Breast epithelium (tissue), 4 donors: ENCODE measurements at places on chromosomes 6 and 20.

DNA sequence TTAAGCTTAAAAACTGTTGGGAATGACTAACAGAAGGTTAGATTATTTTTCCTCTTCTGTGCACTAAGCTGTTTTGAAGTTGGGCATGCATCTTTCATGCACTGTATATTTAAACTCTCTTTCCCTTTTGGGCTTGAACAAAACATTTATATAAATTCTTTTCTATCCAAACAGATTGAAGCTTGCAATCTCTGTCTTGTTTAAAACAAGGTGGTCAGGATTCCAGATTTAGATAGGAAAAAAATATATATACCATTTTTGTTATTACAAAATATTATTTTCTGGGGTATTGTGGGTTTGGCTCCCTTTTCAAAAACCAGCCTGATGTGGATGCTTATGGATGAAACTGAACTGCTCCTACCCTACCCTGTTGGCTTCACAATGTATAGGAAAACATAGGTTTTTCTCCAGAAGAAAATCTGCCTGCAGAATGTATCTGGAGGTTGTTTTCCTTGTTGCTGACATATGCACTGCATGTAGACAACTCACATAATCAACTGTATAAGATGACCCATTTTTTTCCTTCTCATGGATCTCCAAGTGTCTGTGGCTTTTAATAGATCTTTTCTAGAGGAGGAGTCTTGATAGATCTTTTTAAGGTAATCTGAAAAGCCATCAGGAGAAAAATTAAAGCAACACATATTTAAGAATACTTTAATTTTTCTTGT is 146.3 kb downstream of the PRL start:
- H3K4me1 ChIP-seq = no peaks in the 10 kb centered on the region
- H3K27ac ChIP-seq = no peak overlapping the region
- no peak for DNase-seq
- H3K27me3 ChIP-seq = no peaks in the 10 kb centered on the region

GRCh38 chr20:61964675-61965605 is 100.7 kb downstream of the TAF4 start:
- no peaks in the 10 kb centered on the region for H3K4me1 ChIP-seq
- DNase-seq = no peak
- no peaks in the 10 kb centered on the region for H3K36me3 ChIP-seq
- no peak overlapping the region for H3K27ac ChIP-seq

DNA sequence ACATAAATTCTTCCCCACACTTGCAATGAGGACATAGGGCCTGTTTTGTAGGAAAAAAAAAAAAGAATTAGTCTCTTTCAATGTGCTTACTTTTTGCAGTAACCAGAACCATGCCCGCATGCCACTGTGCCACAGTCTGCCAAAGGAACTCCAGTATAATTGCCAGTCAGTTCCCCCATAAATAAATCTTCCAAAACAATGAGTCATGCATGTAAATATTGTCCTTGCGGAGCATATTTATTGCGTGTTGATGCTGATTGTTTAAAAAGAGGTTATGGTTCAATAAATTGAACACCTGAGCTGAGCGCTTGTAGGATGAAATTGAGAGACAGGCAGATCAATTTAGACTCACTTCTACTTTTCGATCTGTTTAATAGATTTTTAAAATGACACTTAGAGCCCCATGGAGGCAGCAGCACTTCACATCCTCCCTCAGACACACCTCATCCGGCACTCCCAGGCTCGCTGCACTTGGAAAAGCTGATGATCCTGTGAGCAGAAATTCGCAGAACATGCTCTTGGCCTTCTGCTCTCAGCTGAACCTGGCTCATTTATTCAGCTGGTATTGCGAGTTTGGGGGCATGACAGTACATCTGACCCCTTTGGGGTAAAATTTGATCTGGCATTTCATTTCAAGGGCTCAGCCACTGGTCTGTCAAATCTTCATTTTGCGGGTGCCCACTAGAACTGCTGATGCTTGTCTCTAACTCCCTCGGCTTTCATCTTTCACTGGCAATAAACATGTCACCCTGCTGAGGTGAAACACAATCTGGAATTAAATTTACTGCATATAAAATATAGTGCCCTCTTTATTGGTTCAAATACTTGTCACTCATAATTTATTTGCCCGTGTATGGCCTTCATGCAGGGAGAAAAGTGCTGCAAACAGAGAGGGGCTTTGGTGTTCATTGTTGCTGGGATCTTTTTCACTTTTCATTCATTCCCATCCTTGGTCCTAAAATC is 371.1 kb upstream of the POU3F2 start:
- no peaks in the 10 kb centered on the region for H3K36me3 ChIP-seq
- no peaks in the 10 kb centered on the region for H3K4me1 ChIP-seq
- H3K27ac ChIP-seq = no peak overlapping the region
- H3K27me3 ChIP-seq = no peaks in the 10 kb centered on the region

DNA sequence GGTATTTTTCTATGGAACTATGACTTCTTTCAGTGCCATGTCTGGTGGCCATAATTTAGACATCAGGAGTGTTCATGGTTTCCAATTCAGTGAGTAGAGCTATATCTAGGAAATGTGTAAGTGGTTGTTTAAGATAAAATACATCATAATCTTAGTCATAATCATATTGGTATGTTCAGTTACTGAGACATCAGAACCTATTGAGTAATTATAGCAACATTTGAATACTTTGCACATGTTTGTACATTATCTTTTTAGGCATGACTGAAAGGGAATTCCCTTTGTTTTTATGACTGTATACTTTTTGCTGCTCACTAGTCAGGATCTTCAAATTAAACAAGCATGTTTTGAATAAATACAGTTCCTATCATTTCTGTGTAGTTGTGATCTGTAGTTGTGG is 64.0 kb downstream of the STXBP5 start:
- no peaks in the 10 kb centered on the region for H3K4me1 ChIP-seq
- H3K27me3 ChIP-seq = no peaks in the 10 kb centered on the region
- H3K4me3 ChIP-seq = no peak overlapping the region
- no peak for DNase-seq

DNA sequence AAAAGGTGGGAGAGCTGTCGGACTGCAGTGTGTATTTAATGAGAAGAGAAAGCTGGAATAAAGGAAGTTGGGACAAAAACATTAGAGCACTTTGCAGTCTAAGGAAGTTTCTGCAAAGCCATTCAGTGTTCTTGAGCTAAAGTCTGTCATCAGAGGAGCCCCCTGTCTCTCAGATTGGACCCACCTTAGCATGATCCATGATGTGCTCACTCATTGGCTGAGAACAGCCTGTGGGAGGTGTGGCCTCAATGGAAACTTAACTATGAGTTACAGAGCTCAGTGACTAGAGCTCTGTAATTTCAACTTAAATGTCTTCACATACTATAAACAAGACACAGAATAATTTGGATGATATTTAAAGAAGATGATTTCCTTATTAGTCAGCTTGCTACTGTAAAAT is 437.0 kb downstream of the BTBD3 start:
- no peaks in the 10 kb centered on the region for H3K36me3 ChIP-seq
- no peaks in the 10 kb centered on the region for H3K4me1 ChIP-seq
- DNase-seq = no peak

DNA sequence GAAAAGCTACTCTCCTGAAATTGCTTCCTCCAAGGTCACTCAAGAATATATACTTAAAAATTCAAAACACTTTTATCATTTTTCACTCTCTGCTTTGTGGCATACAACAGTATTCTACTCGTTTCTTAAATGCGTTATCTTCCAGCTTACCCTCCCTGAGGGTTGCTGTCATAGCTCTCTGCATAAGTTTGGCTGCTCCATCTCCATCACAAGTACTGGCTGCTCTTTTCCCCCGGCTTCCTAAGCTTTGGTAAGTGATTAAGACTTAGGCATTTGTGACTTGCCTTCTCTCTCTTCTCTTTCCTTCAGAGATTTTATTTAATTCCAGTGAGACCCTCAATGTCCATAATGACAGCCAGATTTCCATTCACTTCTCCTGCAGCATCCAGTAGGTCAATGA is 128.3 kb downstream of the NKAIN2 start:
- no peak for DNase-seq
- no peak overlapping the region for H3K27ac ChIP-seq
- H3K36me3 ChIP-seq = no peaks in the 10 kb centered on the region

DNA sequence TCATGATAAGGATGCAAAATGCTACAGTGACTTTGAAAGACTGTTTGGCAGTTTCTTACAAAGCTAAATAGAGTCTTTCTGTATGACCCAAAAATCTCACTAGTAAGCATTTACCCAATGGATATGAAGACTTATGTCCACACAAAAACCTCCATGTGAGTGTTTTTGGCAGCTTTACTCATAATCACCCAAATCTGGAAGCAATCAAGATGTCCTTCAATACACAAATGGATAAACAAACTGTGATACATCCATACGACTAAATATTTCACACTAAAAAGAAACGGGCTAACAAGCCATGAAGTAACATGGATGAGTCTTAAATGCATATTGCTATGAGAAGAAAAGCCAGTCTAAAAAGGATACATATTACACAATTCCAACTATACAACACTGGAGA is 117.2 kb downstream of the PDE10A start:
- H3K36me3 ChIP-seq = peaks cover 4% of the 10 kb centered on the region
- no peak overlapping the region for H3K27ac ChIP-seq
- no peak overlapping the region for H3K4me3 ChIP-seq
- H3K27me3 ChIP-seq = no peaks in the 10 kb centered on the region
- H3K4me1 ChIP-seq = no peaks in the 10 kb centered on the region

- no peak overlapping the region for H3K27ac ChIP-seq
- no peak for DNase-seq
- no peaks in the 10 kb centered on the region for H3K4me1 ChIP-seq
- H3K36me3 ChIP-seq = no peaks in the 10 kb centered on the region
- H3K27me3 ChIP-seq = no peaks in the 10 kb centered on the region
These were observed 163.3 kb downstream of the CD83 start for GRCh38 chr6:14280766-14281293.

- H3K27me3 ChIP-seq = no peaks in the 10 kb centered on the region
- no peak overlapping the region for H3K27ac ChIP-seq
- H3K4me3 ChIP-seq = no peak overlapping the region
- no peaks in the 10 kb centered on the region for H3K36me3 ChIP-seq
- H3K4me1 ChIP-seq = no peaks in the 10 kb centered on the region
- DNase-seq = no peak
These were observed 625.9 kb upstream of the EPHA7 start for GRCh38 chr6:94045099-94045829.

DNA sequence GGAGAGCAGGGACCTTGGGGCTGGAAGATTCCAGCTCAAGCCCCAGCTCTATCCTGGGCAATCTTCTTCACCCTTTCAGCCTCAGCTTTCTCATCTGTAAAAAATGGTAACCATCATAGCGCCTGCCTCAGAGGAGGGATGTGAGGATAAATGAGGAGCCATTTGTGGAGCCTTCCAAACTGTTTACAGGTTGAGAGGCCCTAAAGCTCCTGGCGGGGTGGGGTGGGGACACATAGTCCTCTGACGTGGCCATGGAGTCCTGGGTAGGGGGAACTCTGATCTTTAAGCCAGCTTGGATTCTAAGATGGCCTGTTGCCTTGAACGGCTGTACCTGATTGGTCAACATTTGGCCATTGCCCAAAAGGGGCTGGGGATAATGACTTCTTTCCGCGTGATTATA is 111.1 kb downstream of the TOX2 start:
- H3K36me3 ChIP-seq = no peaks in the 10 kb centered on the region
- H3K4me1 ChIP-seq = no peaks in the 10 kb centered on the region
- DNase-seq = no peak
- H3K27me3 ChIP-seq = peaks cover 5% of the 10 kb centered on the region

DNA sequence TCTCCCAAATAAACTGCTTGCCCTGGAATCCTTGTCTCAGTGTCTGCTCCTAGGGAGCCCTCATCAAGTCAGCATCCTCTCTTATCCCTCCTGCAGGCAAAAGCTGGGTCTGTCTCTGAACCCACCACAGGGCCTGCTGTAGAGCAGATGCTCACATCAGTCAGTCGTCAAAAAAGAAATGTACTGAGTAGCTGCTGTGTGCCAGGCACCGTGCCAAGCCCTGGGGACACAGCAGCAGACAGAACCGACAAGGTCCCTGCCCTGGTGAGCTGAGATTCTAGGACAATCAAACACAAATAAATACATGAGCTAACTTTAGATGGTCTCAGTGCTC is 68.5 kb downstream of the EYA2 start:
- peak overlapping the region; percentile 85 for H3K27ac ChIP-seq
- H3K4me3 ChIP-seq = no peak overlapping the region
- no peaks in the 10 kb centered on the region for H3K27me3 ChIP-seq
- H3K36me3 ChIP-seq = no peaks in the 10 kb centered on the region
- peaks cover 8% of the 10 kb centered on the region for H3K4me1 ChIP-seq

GRCh38 chr20:48877304-48877703 is 44.2 kb upstream of the ARFGEF2 start:
- H3K4me1 ChIP-seq = no peaks in the 10 kb centered on the region
- no peak overlapping the region for H3K4me3 ChIP-seq
- DNase-seq = no peak

GRCh38 chr20:58994390-58995159 is 12.5 kb downstream of the CTSZ start:
- no peak overlapping the region for H3K4me3 ChIP-seq
- peaks cover 25% of the 10 kb centered on the region for H3K36me3 ChIP-seq
- no peaks in the 10 kb centered on the region for H3K4me1 ChIP-seq
- no peak overlapping the region for H3K27ac ChIP-seq
- no peaks in the 10 kb centered on the region for H3K27me3 ChIP-seq

DNA sequence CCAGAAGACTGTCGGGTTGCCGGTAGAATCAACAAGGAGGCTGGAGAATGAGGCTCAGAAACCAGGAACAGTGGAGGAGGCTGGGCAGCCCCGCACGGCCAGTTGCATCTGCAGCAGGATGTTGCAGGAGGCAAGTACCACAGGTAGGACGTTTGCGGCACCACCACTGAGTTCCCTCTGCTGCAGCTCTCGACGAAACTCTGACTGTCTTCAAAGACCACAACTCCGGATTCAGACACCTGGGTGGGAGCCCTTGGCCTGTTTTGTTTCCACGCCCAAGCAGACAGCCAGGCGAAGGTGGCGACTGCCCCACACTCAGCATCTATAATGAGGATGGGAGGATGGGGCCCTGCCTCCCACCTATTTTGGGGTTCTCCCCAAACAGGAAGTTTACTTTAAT is 218.2 kb downstream of the ZDHHC14 start:
- H3K27ac ChIP-seq = no peak overlapping the region
- H3K4me1 ChIP-seq = no peaks in the 10 kb centered on the region
- no peaks in the 10 kb centered on the region for H3K36me3 ChIP-seq
- H3K27me3 ChIP-seq = no peaks in the 10 kb centered on the region

DNA sequence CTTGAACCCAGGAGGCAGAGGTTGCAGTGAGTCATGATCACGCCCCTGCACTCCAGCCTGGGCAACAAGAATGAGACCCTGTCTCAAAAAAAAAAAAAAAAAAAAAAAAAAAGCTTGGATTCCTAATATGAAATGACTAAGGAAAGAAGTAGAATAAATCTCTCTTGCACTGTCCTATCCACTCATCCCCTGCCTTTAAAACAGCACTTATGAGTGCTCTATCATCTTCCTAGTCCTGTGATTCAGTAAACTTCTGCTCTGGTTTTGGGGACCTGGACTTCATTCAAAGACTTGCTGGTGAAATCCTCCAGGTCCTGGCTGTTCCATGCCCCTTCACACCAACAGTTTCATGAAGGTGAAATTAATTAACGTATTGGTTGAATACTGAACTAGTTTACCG is 29.6 kb downstream of the TNFAIP3 start:
- no peaks in the 10 kb centered on the region for H3K27me3 ChIP-seq
- no peak overlapping the region for H3K4me3 ChIP-seq
- DNase-seq = no peak

- H3K36me3 ChIP-seq = no peaks in the 10 kb centered on the region
- H3K4me3 ChIP-seq = no peak overlapping the region
- H3K27ac ChIP-seq = peak overlapping the region; percentile 80
- DNase-seq = no peak
- no peaks in the 10 kb centered on the region for H3K4me1 ChIP-seq
- H3K27me3 ChIP-seq = no peaks in the 10 kb centered on the region
These were observed 13.4 kb downstream of the CST3 start for GRCh38 chr20:23624324-23624691.

- no peak for DNase-seq
- H3K4me1 ChIP-seq = no peaks in the 10 kb centered on the region
- no peak overlapping the region for H3K27ac ChIP-seq
- no peak overlapping the region for H3K4me3 ChIP-seq
- H3K27me3 ChIP-seq = no peaks in the 10 kb centered on the region
These were observed 36.8 kb downstream of the GRM1 start for GRCh38 chr6:146065690-146066089.
